Hepatocyte (in vitro differentiated cells): ENCODE measurements at places on chromosomes 4 and X. TPM values are rescaled to one million over a fixed set of nuclear protein-coding genes. Genes with fewer than 3 reads are reported as not detected.

Gene REPS2
- 2.0 and 3.4 TPM in 2 replicates for polyA plus RNA-seq

Gene HMGN5
- 4.2 and 8.3 TPM in 2 replicates for polyA plus RNA-seq

Gene RPA4
- polyA plus RNA-seq: 0.90 and 1.3 TPM in 2 replicates

Gene CCDC158
- 0.04 TPM in 1 of 2 replicates, not detected in the other for polyA plus RNA-seq

Gene CENPVL3
- 0.67 and 2.2 TPM in 2 replicates for polyA plus RNA-seq

Gene STAP1
- polyA plus RNA-seq: not detected in 2 replicates

Gene HSD17B13
- polyA plus RNA-seq: 0.30 and 0.81 TPM in 2 replicates

Gene NDST4
- 0.29 TPM in 1 of 2 replicates, not detected in the other for polyA plus RNA-seq

Gene RNF150
- 2.4 and 4.2 TPM in 2 replicates for polyA plus RNA-seq

Gene MAGEA11
- not detected in 2 replicates for polyA plus RNA-seq

Gene LEF1
- 7.6 and 10.4 TPM in 2 replicates for polyA plus RNA-seq

Gene ADGRG2
- 2.1 and 2.9 TPM in 2 replicates for polyA plus RNA-seq

Gene SLC9B2
- 13.8 and 14.5 TPM in 2 replicates for polyA plus RNA-seq

Gene FNIP2
- 20.8 and 23.4 TPM in 2 replicates for polyA plus RNA-seq

Gene IL2
- not detected in 2 replicates for polyA plus RNA-seq

Gene PCDH18
- 15.1 and 17.2 TPM in 2 replicates for polyA plus RNA-seq

Gene GRK4
- 5.5 and 6.1 TPM in 2 replicates for polyA plus RNA-seq

Gene NUP62CL
- polyA plus RNA-seq: 1.7 and 1.9 TPM in 2 replicates

Gene FREM3
- 0.64 TPM in 1 of 2 replicates, not detected in the other for polyA plus RNA-seq

Gene GAGE2A
- polyA plus RNA-seq: not detected in 2 replicates

Gene MAGEA8
- polyA plus RNA-seq: not detected in 2 replicates

Gene DCLK2
- polyA plus RNA-seq: 1.5 and 2.7 TPM in 2 replicates

Gene RHOXF2
- polyA plus RNA-seq: 0.17 TPM in 1 of 2 replicates, not detected in the other

Gene CXorf65
- not detected in 2 replicates for polyA plus RNA-seq

Gene RHOXF1
- 0.35 TPM in 1 of 2 replicates, not detected in the other for polyA plus RNA-seq

Gene NALF2
- 0.38 and 0.46 TPM in 2 replicates for polyA plus RNA-seq

Gene F11
- polyA plus RNA-seq: 7.1 and 8.1 TPM in 2 replicates

Gene DAPP1
- 1.7 and 1.8 TPM in 2 replicates for polyA plus RNA-seq

Gene FRMD7
- polyA plus RNA-seq: not detected in 2 replicates

Gene ODAPH
- polyA plus RNA-seq: 3.2 and 5.8 TPM in 2 replicates

Gene IL2RG
- polyA plus RNA-seq: 11.2 and 13.5 TPM in 2 replicates

Gene XAGE1A
- not detected in 2 replicates for polyA plus RNA-seq

Gene ADGRL3
- polyA plus RNA-seq: 3.9 and 4.4 TPM in 2 replicates

Gene SMARCA1
- 66.7 and 69.0 TPM in 2 replicates for polyA plus RNA-seq

Gene PABPC5
- 2.2 and 2.8 TPM in 2 replicates for polyA plus RNA-seq

Gene ELF4
- polyA plus RNA-seq: 13.6 and 18.9 TPM in 2 replicates

Gene MAGEA1
- polyA plus RNA-seq: not detected in 2 replicates

Gene SEL1L3
- 9.0 and 13.7 TPM in 2 replicates for polyA plus RNA-seq

Gene SLC25A43
- 11.3 and 13.1 TPM in 2 replicates for polyA plus RNA-seq

Gene ABCG2
- 3.7 and 3.9 TPM in 2 replicates for polyA plus RNA-seq

Gene ESX1
- polyA plus RNA-seq: not detected in 2 replicates

Gene HHIP
- polyA plus RNA-seq: 29.2 and 33.9 TPM in 2 replicates

Gene ZIC3
- polyA plus RNA-seq: not detected in 2 replicates

Gene NPNT
- polyA plus RNA-seq: 231 and 233 TPM in 2 replicates

Gene APOO
- 35.3 and 45.1 TPM in 2 replicates for polyA plus RNA-seq

Gene UCHL1
- polyA plus RNA-seq: 111 and 126 TPM in 2 replicates

Gene SLBP
- 81.8 and 84.0 TPM in 2 replicates for polyA plus RNA-seq

Gene IL15
- polyA plus RNA-seq: 0.83 and 3.2 TPM in 2 replicates

Gene MAGEA12
- not detected in 2 replicates for polyA plus RNA-seq

Gene HERC3
- polyA plus RNA-seq: 8.6 and 11.7 TPM in 2 replicates

Gene MAGEC2
- polyA plus RNA-seq: not detected in 2 replicates

Gene DRD5
- polyA plus RNA-seq: not detected in 2 replicates

Gene FGF16
- polyA plus RNA-seq: not detected in 2 replicates

Gene NOX1
- polyA plus RNA-seq: 0.99 and 1.9 TPM in 2 replicates

Gene STOX2
- 6.3 and 9.2 TPM in 2 replicates for polyA plus RNA-seq

Gene DHX15
- 88.1 and 88.4 TPM in 2 replicates for polyA plus RNA-seq

Gene CLDN22
- 0.32 TPM in 1 of 2 replicates, not detected in the other for polyA plus RNA-seq

Gene P2RY10
- not detected in 2 replicates for polyA plus RNA-seq
